ENCODE measurements at places on chromosomes 3 and 15.
A peak's percentile ranks its signal among the peaks of the same experiment; 100 is the strongest.

DNA sequence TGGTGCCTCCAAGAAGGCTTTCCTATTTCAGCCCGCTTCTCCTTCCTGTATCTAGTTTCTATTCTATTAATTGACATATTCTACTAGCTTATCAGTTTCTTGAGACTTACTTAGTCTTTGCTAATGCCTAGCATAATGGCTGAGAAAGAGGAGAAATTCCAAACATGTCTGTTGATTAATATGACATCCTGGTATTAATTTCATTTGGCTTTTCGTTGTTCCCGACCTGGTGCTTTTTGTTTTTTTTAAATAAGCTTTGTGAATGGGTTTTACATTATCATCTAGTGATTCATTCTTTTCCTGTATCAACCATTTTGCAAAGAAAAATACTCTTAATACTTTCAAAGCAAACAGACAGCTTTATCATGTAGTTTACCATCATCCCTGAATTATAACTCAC lies 13.1 kb downstream of the WDR53 start:
- DNase-seq = no peak

DNA sequence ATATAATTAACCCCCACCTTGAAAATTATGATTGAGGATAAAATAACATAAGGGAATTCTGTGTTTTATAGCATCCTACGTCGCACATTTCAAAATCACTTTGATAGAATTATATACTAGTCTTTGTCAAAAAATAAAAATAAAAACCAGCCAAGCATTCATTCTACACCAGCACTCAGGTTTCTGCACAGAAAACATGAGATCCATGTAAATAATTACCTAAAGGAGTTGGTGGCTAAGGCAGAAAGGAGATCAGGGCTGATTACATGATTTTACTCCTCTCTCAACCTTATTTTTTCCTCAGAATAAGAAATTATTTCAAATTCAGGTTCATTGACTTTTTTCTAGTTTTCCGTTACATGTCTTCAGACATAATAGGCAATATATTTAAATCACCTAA lies 194.5 kb downstream of the PLCH1 start:
- DNase-seq = no peak

DNA sequence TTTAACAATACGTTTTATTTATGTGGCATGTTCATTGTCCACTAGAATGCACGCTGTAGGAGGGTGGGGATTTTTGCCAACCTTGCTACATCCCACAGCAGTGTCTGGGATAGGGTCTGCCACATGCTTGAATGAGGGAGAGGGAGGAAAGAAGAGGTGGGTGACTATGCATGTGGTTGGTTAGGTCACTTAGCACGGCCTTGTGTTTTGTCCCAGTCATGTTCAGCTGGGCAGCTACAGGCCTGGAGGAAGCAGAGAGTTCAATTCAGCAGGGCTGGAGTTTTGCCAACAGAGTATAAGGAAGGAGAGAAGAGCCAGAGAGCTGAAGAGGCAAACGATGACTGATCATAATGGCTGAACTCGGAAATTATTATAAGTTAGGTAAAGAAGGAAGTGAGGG lies 268.4 kb upstream of the NSMCE3 start:
- no peak for DNase-seq

DNA sequence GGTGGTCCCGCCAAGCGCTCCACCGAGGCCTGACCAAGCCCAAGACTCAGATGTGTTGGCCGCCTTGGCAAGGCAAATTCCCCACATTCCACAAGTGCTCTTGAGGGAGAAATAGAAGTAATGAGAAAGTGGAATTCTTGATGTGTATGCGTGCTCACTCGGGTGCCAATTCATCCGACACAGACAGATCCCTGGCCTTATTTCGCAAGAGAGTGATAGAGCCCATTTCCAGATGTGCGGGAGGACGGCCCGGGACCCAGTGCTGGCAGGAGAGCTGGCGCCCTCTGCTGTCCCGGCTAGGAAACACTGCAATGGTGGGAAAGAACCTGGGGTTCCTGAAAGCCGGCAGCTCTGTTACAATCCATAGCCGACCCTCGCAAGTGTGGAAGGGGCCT lies 76.0 kb downstream of the HMG20A start:
- peak; percentile 90 for DNase-seq

- DNase-seq = no peak
Observed at GRCh38 chr15:37789881-37790280, 144.6 kb upstream of the TMCO5A start.

DNA sequence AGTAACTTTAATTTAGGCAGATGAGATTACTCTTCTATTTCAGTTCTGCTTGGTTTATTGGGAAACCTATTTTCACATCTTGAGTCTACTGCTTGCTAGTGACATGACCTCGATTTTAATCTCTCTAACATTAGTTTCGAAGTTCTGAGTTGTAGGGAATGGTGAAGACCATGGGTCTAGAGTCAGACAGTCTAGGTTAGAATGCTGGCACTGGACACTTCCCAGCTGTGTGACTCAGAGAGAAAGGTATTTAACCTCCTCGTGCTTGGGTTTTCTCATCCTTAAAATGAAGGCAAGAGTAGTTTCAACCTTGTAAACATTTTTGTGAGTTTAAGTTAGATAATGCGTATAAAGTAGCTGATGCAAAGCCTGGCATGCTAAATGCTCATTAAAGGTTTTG lies 422.1 kb downstream of the GRM7 start:
- no peak for DNase-seq

- peak; percentile 48 for DNase-seq
Observed at GRCh38 chr3:71930056-71930991, 145.4 kb upstream of the PROK2 start.

DNA sequence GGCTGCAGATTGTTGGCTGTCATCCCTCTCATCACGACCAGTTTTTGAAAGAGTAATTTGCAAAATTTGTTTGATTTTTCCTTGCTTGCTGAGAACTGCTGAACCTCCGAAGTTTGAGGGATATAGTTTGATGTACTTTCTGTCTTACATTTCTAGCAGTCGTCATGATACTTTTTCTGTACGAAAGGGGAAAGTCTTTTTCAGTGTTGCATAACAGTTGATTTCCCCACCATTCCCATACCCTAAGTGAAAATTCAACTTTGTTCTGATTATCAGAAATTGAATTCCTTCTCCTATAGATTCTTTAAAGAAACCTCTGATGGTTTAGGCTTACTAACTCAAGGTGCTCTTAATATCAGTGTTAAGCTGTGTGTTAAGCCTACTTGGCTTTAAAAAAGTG lies 1.6 kb downstream of the PDE8A start:
- DNase-seq = no peak

- DNase-seq = no peak
Observed at GRCh38 chr3:52346623-52347530, 30.8 kb downstream of the DNAH1 start.

- peak; percentile 72 for DNase-seq
Observed at GRCh38 chr15:48963524-48964113, at the start of gene SHC4. SHC4 (minus strand) TSS chr15:48963919; CDS start chr15:48963015, 904 bp downstream.

- DNase-seq = no peak
Observed at GRCh38 chr15:48230498-48230897, 24.4 kb downstream of the SLC12A1 start.

DNA sequence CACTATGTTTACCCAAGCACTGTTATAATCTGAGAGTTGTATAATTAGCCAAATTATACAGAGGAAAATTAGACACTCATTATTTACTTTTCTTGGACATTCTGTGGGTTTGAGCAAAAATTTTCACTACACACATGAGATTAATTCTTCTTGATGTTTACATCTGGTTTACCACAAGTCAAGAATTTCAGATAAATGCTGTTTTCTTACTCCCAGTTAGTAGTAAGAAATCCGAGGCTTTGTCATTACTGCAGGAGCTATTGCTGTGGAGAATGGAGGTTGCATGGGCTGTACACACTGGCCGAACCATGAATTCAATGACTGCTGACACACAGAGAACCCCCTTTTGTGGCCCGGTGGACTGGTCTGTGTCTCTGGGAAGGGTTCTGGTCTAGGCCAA lies 207.7 kb upstream of the CFAP20DC start:
- DNase-seq = no peak

GRCh38 chr3:81624756-81625155 lies 136.7 kb downstream of the GBE1 start:
- DNase-seq = no peak

DNA sequence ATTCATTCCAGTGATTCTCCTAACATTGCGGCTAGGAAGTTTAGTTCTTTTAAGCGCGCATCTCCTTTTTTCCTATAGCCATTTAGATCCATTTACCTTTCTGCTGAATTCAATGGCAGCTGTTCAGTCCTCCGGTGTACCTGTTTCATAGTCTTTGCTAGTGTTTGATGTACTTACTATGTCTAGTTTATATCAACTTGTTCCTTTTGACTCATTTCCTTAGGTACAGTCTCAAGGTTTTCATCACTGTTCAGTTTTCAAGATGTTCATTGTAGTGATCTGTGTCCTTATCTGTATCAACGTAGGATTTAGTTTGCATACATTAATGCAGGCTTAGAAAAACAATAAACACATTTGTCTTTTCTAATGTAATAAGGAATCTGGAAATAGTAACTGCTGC lies 59.0 kb upstream of the MBNL1 start:
- DNase-seq = no peak

GRCh38 chr15:73637527-73637926 lies 4.3 kb upstream of the NPTN start:
- no peak for DNase-seq

Data from head of caudate nucleus (tissue), 42 donors.